ENCODE measurements at places on chromosomes 6 and 20.

GRCh38 chr20:20734475-20734948, 22.1 kb upstream of the RALGAPA2 start:
- no peak for DNase-seq

- DNase-seq, result no peak
Observed at GRCh38 chr6:136076496-136076895, 173.6 kb downstream of the MTFR2 start.

- DNase-seq, result no peak
Observed at GRCh38 chr20:24098886-24099285, 110.3 kb upstream of the GGTLC1 start.

DNA sequence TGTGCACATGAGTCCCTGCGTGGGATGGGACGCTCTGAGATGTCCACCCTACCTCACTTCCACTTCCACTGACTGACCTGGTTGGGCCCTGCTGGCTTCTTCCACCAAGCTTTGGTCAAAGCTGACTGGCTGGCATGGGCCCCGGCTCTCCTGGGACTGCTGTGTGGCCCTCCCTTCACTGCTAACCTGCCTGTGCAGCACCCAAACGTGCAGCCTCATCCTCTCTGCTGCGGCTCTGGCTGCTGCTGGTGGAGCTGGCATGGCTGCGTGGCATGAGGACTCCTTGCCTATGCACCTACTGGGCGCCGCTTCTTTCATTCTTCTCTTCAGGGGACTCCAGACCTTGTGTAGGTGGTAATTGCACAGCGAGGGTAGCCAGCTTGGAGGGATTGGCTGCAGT, 18.7 kb upstream of the IP6K3 start:
- DNase-seq, result no peak

GRCh38 chr20:5886788-5887187, 63.5 kb downstream of the TRMT6 start:
- DNase-seq, result no peak

- no peak for DNase-seq
Observed at GRCh38 chr6:136548582-136549299, 1.5 kb downstream of the MAP7 start.

DNA sequence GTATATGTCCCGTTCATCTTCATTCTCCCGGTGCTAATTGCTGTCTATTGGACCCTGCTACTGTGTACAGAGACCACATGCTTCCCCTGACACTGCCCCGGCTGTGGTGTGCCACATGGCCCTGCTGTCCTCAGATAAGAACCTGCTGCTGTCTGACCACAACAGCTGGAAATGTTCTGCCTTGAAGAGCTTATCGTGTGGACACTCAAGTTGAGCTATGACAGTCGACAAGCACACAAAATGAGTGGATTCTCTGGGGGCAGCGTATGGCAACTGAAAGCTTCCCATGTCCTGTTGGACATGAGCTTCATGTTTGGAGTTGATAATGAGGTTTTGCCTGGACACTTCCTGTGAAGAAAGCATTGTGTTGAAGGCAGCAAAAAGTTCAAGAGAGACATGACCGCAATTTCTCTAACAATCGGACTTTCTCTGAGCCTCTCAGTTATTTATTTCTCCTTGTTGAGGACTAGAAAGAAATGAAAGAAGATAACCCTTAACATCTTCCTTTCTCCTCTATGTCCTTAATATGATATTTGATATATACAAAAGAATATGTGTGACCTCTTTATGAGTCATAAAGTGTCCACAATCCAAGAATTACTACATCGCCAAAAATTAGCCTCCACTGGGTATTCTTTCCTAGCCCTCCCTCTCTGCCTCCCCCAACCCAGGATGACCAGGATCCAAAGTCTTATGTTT, 187.1 kb upstream of the TCF21 start:
- DNase-seq, result no peak

GRCh38 chr20:32332614-32333013, 25.5 kb upstream of the ASXL1 start:
- peak; percentile 31 for DNase-seq

DNA sequence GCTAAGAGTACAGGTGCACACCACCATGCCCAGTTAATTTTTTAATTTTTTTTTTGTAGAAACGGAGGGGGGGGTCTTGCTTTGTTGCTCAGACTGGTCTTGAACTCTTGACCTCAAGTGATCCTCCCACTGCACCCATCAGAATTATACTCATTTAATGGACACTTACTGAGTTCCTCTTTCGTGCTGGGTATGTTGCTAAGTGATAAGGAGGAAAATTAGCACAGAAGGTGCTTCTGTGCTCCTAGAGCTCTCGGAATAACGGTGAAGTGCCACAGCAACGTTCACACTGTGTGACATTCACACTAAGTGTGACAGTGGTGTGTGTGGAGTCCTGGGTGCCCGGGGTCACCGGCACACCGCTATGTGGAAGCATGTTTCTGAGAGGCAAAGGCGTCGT, 32.1 kb upstream of the BMP6 start:
- DNase-seq, result no peak

DNA sequence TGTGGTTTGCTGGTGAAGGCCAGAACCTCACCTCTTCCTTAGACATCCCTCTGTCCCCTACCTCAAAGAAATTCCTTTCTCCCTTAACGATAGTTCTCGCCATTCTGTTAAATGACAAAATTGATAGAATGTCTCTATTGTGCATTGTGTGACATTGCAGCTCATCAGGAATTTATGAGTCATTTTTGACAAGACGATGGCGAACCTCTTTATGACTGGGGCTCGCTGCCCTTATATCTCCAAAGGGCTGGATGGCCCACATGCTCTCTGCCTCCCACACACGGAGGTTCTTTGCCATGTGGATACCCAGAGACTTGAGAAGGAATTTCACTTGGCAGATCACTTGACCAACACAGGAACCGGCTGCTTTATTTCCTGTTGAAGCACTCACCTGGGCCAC, 66.8 kb upstream of the RPS6KA2 start:
- no peak for DNase-seq

DNA sequence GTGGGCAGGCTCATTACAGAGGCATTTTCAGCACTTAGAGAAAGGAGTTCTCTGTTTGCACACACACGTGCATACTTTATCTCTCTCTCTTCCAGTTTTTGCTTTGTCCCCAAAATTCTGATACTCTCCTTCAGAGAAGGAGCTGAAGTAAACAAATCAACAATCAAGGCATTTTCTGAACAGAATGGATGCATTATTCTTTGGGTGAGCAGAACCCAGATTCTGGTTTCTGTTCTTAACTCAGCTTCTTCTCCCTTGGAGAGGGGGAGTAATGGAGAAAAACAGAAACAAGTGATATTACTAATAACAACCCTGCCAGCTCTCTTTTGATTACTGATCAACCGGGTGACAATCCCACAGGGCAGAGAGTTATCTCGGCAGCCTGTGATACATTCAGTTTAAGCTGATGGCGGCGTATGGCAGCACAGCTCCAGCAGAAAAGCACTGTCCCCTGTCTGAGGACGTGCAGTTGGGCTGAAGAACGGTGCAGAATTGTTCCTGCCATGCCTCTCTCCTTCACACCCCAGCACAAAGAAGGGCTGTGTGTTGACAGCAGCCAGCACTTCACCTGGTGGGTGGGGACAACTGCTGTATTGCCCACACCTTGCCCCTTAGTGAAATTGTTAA, 47.3 kb upstream of the SASH1 start:
- no peak for DNase-seq

DNA sequence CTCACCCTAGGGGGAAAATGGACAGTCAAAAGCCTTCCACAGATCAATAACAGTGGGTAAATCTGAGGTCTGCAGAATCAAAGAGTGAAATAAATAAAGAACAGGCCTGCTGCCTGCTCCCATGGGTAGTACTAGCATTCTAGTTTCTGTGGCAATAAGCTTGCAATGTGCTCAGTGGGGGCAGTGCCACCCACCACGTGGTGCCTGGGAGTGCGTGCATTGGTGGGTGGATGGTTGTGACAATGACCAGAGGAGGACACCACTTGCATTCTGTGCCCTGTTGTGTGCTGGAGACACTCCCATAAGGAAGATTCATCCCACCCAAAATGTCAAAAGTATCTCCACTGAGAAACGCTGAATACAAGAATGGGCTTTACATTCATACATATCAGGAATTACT, 95.5 kb upstream of the NEDD9 start:
- DNase-seq, result no peak

DNA sequence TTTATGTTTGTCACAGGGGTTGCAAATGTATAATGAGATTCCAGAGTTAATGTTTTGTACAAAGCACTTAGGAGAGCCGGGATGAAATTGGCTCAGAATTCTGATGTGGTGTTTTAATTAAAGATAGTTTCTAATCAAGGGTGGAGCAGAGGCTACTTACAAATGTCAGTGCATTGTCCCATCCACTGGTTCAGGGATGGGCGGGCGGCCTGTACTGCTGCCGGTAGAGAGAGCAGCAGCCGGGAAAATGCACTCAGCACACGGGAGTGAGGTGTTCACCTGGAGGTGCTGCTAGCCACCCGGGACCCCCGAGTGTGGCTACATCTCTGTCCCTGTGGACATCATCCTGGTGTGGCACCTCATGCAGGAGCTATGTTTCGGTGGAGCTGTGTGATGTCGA, 193.3 kb downstream of the QKI start:
- no peak for DNase-seq

GRCh38 chr6:139014945-139015344, 13.6 kb upstream of the ABRACL start:
- no peak for DNase-seq

- no peak for DNase-seq
Observed at GRCh38 chr6:15401769-15402250, 155.9 kb downstream of the JARID2 start.

GRCh38 chr6:146693342-146693741, 94.6 kb downstream of the ADGB start:
- no peak for DNase-seq

DNA sequence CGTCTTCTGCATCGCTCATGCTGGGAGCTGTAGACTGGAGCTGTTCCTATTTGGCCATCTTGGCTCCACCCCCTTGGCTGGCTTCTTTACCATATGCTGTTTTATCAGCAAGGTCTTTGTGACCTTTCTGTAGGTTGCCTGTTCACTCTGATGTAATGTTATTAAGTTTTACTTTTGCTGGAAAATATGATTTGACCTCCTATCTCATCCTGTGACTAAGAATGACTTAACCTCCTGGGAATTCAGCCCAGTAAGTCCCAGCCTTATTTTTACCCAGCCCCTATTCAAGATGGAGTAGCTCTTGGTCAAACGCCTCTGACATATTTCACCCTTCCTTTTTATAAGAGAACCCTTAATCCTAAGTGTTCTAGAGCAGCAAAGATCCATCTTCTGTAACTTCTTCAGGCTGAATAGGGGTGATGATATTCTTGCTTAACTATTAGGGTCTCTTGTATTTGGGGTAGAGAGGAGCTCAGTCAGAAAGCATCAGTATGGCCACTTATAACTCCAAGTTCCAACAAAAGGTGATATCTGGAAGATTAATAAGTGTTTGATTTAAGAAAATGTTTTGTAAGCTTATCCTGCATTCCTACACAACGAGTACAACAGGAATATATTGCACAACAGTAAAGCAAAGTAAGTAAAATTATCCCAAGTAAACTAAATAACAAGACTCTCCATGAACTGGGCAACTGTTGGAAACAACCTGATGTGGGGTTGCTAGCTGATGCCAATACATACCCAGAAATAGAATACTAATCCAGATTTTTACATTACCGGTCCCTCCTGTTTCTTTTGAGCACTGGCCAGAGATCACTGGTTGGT, 23.1 kb upstream of the HMGN3 start:
- DNase-seq, result no peak

DNA sequence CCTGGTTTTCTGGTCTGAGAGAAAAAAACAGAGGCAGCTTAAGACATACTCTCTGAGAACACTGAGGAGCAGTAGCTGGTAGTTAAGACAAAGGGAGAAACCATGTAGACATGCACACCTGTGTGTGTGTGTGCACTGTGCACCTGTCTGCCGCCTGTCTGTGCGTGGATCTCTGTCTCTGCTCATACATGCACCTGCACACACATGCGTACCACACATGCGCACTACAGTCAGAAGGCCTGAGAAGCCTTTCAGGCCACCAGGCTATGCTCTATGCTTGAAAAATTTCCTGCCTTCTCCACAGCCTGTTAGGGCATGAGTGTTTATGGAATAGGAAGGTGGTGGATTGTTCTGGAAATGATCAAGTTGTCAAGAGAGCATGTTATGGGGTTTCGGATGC, 103.5 kb downstream of the CDH4 start:
- no peak for DNase-seq

- no peak for DNase-seq
Observed at GRCh38 chr6:75337835-75338580, 53.4 kb upstream of the TMEM30A start.

GRCh38 chr6:144758602-144759001, 473.5 kb downstream of the UTRN start:
- no peak for DNase-seq

DNA sequence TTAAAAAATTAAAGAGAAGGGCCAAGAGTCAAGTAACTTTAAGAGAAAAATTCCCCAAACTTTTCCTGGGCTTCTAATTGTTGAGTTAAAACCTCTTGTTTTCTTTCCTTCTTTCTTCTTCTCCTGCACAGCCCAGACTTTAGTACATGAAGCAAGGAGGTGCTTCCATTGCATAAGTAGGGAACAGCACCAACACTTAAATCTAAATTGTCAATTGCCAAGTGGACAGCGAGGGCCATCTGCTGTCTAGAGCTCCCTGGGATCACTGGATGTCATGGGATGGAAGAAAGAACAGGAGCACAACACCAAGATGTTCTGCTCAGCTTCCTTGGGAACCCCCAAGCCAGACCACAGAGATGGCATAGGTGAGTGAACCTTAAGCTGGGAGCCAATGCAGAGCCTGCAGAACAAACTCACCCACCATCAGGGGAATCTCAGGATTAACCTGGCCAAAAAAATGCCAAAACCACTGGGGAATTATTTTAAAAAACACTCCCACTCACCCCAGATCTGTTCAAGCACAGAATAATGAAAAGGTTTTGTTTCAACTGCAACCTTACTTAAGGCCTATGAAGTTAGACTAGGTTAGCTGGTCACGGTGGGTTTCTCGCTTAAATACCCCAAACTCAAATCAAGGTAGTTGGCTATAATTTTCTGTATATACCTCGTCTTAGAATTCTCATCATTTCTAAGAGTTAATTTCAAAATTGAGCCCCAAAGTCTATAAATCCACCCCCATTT, 67.8 kb downstream of the TNFRSF21 start:
- no peak for DNase-seq

- no peak for DNase-seq
Observed at GRCh38 chr6:6494677-6495076, 93.8 kb upstream of the LY86 start.

DNA sequence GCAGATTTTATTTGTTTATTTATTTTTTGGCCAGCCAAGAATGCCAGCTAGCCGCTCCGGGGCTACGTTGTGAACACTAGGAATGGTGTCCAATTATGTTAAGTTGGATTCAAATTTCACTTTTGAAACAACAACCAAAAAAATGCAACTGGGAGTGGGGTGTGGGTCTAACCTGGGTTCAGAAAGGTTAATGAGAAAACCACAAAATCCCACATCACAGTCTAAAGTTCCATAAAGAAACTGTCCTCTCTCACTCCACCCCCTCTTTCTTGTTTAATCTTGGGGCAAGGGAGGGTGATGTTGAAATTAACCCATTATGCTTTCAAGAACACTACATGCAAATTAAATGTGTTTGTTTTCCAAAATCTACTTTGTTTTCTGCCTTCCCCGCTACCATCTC, 77.2 kb downstream of the LINC00237 start:
- no peak for DNase-seq

GRCh38 chr6:3825331-3825831, 23.8 kb upstream of the FAM50B start:
- no peak for DNase-seq

Measured in GM06990 (cell line).